ENCODE measurements at places on chromosomes 11 and 22.

GRCh38 chr22:50320671-50321325, 6.0 kb downstream of the DENND6B start:
- no peak for DNase-seq

GRCh38 chr22:27749597-27750225, 51.8 kb downstream of the MN1 start:
- DNase-seq = no peak

GRCh38 chr11:58127350-58127749, 2.0 kb upstream of the OR9I1 start:
- no peak for DNase-seq

GRCh38 chr11:101428918-101429317, 154.9 kb downstream of the TRPC6 start:
- DNase-seq = peak; percentile 27

- no peak for DNase-seq
Observed at GRCh38 chr11:86365546-86365945, 9.1 kb upstream of the CCDC81 start.

DNA sequence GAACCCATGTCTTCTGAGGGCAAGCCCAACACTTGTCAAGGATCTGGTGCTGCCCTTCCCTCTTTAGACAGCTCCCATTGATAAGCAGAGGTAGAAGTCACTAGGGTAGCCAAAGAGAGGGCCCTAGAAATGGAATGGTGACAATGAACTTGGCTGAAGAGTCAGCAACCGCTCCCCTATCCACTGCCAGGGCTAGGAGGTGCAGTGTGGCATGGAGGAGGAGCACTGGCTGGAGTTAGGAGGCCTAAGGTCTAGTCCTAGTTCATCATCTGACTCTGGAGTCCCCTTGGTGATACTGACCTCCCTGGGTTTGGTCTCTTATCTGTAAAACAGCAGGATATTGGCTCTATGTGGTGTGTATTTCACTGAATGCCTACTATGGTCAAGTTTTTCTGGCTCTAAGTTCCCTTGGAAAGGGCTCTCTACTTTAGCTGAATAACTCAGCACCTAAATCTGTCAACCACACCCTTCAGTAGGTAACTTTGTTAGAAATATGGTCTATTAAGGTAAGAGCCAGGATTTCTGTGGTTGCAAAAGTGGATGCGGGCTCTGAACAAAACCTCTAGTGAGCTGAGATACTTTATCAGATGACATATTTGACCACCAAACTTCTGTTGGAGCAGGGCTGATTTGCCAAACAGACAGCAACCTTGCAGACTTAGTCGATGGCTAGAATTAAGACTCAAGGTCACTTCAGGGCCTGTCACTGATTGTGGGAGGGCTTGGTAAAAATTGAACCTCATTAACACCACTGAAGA, 10.5 kb downstream of the TIMP3 start:
- DNase-seq = no peak

DNA sequence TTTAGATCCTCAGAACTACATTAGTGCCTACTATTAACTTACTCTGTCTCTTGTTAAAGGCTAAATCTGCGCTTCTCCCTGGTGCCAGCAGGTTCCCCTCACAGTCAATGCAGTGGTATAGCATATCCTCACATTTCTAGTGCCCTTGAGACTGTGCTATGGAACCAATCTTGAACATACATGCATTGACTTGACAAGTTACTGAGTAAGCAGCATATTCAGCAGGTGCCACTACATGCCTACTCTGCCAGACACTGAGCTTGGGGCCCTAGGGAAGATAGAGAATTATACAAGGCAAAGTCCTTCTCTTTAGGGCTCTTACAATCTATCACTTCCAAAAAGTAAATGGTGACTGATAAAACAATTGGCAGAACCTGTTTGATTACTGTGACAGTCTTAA, 3.2 kb downstream of the FUT4 start:
- peak; percentile 68 for DNase-seq

DNA sequence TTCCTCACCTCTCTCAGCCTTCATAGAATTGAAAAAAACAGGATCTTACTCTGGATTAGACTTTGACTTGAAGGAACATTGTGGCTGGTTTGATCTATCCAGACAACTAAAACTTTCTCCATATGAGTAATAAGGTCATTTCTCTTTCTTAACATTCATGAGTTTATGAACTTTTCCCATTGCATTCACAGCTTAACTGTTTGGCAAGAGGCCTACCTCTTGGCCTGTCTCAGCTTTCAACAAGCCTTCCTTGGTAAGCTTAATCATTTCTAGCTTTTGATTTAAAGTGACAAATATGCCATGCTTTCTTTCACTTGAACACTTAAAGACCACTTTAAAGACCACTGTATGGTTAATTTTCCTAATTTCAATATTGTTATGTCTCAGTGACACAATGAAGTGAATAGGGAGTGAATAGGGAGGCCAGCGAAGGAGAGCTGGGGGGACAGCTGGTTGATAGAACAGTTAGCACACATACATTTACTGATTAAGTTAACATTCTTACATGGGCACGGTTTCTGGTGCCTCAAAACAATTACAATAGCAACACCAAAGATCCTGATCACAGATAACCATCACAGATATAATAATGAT, 17.0 kb downstream of the IMMP1L start:
- DNase-seq = no peak

DNA sequence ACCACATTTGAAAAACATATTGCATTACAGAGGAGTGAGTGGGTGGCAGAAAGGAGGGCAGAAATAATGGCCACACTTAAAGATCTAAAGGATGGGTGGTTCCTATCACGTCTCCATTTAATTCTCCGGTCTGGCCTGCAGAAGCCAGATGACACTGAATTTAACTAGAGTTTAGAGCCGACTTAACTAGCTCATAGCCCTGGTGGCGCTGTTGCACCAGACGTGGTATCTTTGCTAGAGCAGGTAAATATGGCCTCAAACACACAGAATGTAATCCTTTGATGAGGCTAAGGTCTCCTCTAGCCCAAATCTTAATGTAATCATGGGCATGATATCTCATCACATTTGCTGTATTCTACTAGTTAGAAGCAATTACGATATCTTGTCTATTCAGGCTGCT, 51.5 kb upstream of the GAL start:
- peak; percentile 39 for DNase-seq

- DNase-seq = no peak
Observed at GRCh38 chr22:31509061-31509762, 12.9 kb downstream of the SFI1 start.
